ENCODE measurements at places on chromosomes 2 and 18.

GRCh38 chr2:60549928-60550177, 3.6 kb downstream of the BCL11A start:
- no peak for DNase-seq

DNA sequence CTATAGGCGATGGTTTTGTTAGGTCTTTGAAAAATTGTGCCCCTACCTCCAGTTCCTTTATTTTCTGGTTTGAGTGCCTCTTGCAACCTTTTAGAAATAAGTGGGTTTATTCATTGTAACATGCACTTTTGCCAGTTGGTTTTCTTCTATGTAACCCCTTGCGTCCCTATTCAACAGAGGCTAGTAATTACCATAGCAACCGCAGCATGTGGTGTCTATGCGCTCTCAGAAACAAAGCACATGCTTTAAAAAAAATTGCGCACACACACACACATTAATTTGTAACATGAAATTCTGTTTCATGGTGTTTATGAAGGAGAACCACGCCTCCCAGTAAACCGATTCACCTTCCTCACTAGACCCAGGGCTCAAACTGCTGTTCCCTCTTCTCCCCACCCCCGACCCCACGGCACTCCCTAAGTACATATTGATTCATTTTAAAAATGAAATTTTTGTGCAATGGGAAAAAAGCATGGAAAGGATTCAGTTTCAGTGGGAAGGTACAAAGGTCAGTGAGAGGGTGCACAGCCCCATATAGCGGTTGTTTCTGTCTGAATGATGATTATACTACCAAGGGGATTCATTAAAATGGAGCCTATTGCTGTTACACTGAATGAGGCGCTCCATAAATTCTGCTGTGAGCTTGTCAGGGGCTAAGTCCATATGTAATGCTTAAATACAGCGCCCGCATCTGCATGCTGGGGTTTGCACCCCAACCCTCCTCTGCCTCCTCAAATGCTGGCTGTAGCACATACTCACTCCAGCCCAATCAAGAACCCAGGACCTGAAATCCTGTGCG, 206.9 kb downstream of the ICOS start:
- no peak for DNase-seq

GRCh38 chr2:211390536-211391188, 834.3 kb downstream of the CPS1 start:
- no peak for DNase-seq

DNA sequence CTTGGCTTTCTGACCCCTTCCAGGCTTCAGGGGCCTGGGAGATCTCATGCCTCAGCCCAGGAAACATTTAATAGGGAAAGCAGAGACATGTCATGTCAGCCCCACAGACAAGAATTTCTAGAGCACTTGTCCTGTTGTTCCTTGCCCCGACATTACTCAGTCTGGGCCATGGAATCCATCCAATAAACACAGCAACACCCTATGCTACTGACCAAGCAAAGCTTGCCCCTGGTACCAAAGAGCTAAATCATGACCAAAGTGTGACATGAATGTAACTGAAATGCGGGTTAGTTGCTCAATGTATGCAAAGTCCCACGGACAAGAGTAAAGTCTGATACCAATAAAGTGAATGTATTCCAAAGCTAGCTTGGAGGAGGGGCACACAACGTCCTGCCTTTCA, 35.1 kb downstream of the EHD3 start:
- no peak for DNase-seq
